ENCODE measurements at places on chromosomes 1 and 21.

DNA sequence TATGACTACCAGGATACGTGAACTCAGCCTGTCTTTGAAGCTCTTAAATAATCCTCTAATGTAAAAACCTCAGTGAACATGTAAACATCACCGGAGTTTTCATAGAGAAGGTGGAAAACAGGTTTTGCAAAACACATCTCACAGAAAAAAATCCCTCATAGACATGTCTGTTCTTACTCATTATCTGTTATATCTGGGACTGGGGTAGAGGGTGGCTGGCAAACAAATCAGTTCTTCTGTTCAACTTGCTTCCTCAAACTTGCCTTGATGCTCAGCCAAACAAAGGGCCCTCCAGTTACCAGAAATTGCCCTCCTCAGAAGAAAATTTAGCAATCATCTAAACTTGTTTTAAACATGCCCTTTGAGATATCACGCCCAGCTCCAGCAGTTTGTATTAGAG is 66.1 kb upstream of the CXADR start:
- DNase-seq = no peak

- no peak for DNase-seq
Observed at GRCh38 chr1:1895456-1896336, 4.8 kb upstream of the GNB1 start.

DNA sequence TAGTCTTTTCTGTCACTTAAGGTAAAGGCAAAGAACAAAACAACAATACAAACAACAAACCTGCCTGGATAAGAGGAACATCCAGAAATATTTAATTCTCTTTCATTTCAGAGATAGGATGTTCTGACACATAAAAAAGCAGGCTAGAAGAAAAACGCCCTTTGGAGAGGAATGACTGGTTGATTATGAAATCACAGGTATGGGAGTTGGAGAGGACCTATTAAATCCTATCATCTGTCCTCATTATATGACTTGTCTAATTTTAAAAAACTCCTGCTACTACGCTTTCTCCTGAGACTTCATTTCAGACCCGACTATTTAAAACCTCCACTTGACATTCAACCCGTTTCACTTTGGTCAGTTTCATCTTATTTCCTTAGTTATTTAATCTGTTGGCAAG is 54.1 kb downstream of the TMPRSS15 start:
- no peak for DNase-seq

GRCh38 chr1:199151634-199152425 is 513.0 kb downstream of the PTPRC start:
- peak; percentile 46 for DNase-seq

DNA sequence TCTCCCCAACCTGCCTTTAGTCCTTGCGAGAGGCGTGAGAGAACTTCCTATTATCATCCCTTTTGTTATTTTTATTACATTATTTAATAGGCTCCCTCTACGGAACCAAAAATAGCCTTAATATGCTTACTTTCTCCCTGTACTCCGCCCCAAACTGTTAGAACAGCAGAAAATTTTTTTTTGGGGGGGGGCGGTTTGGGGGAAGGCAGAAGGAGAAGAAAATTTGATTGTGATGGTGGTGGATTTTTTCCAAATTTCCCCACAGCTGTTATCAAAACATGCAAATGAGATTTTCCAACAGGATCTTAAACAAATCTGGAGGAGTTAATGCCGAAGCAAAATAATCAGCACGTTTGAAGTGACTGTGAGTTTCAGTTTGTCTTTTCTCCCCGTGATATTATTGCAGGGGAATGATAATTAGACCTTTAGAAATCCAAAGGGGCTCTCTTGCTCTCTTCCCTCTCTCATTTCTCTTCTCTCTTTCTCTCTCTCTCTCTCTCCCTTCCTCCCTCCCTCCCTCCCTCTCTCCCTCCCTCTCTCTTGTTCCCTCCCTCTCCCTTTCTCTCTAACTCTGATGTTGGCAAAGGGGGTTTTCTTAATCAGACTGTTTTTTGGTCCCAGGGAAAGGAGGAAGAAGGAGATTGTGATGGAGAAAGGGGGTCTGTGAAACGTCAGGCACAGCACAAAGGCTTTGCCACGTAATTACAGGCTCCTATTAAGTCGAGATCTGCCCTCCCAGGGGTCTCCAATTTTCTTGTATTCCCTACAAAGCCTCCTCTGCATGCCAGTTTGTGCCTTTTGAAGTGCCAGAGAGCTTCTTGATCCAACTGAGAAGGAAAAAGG is 1.1 kb upstream of the PRRX1 start:
- no peak for DNase-seq

- DNase-seq = no peak
Observed at GRCh38 chr1:93033785-93034184, 45.3 kb upstream of the MTF2 start.

GRCh38 chr1:223421025-223421424 is 27.8 kb downstream of the CCDC185 start:
- no peak for DNase-seq

DNA sequence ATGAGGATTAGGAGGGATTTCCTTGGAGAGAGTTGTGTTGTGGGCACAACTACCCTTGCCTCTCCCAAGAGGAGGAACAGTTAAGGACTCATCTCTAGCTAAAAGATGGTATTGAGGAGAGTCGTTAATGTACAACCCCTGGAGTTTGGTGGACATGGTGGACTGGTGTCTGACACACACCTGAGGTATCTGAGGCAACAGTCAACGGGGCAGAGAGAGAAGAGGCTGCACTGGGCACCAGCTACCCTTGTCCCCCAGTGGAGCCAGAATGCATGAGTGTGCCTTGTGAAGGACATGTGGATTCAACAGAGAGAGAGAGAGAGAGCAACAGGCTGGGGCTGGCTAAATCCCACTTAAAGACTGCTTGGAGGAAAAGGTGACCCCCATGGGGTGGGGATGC is 13.0 kb downstream of the RAB7B start:
- no peak for DNase-seq

GRCh38 chr1:17667641-17668040 is 87.5 kb upstream of the ACTL8 start:
- DNase-seq = no peak

- no peak for DNase-seq
Observed at GRCh38 chr21:30979054-30979453, 59.2 kb downstream of the KRTAP19-8 start.

- no peak for DNase-seq
Observed at GRCh38 chr21:46428286-46428685, 30.4 kb upstream of the DIP2A start.

GRCh38 chr1:223022641-223023473 is 120.2 kb downstream of the TLR5 start:
- no peak for DNase-seq

DNA sequence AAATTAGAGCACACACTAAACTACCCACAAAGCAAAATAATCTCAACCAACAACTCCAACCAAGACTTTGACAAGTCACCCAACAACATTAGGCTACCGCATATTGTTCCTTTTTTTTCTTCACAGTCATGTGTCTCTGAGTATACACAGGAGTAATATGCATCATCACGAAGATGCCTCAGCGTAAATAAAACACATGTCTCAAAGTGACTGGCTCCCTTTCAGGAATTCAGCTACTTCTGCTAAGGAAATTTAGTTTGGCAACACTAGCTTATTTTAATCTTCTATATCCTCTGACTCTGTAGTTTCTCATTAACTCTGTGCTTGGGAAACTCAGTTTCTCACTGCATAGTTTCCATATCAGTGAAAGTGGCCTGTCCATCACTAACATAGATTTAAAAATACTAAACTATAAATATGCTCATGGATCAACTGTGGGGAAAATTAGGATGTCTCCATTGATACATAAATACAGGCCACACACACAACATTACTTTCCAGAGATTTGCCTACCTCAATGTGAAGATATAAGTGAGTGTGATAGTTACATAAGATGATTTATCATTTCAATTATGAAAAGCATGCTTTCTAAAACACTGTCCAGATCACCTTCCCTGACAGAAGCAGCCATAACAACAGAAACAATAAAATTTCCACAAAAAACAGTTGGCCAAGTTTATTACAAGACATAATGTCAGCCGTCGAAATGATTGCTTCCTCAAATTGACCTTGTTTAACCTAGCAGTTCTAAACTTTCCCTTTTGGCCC is 113.2 kb downstream of the PTGER3 start:
- DNase-seq = no peak

DNA sequence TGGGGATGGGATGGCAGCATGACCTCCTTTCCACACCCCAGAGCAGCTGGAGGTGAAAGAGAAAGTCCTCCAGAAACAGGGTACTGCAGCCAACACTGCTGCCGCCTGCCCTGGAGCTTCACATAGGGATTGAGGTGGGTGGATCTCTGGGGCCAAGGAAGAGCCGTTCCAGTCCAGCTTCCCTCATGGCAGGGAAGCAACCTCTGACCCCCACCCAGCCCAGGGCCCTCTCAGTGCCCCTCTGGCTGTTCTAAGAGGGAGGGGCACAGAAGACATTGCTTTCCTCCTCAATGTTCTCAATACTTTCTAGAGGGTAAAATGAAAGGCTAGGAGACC is 5.7 kb downstream of the KIF21B start:
- DNase-seq = no peak

DNA sequence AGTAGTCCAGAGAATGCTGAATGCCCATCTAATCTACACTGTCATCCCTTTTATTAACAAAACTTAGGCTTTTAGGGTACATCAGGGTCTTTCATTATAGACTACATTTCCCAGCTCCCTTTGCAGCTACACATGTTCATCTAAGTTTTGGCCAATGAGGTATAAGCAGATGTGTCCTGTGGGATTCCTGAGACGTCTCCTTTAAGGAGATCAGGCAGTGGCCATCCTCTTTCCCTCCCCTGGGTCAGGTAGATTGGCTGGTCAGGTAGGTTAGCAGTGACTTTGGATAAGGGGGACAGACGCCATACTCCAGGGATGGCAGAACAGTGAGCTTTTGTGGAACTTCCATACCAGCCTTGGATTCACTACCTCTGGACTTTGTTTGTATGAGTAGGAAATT is 188.3 kb downstream of the FGGY start:
- DNase-seq = no peak

- no peak for DNase-seq
Observed at GRCh38 chr21:33578959-33579542, 9.4 kb downstream of the DONSON start.

DNA sequence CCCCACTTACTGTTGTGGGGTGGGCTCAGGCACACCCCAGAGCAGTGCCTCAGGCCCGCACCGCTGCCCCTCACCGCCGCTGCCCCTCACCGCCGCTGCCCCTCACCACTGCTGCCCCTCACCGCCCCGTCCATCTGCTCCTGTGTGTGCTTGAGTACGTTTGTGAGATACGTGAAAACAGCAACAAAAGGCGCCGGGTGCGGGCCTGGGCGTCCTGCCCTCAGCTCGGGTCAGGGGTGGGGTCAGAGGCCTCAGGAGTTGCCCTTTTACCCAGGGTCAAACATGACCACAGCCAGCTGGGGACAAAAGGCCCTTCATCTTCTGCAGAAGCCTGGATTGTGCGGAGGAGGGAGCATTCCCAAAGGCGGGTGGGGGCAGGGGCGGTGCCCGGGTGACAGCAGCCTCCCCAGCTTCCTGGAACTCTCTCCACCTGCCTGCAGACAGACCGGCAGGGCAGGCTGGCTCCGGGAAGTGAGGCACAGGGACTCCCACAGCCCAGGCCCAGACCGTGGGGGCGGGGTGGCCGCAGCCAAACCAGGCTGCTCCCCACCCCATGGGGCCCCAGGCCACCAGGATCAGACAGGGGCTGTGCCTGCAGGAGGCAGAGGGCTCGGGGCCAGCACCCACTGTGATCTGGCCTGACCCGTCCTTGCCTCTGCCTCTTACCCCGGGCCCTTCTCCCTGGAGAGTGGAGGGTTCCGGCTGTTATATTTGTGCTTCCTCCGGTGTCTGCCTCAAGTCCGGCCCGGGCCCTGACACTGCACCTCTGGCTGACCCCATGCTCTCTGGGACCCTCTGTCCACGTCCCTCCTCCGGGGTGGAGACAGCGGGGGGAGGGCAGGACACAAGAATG is 2.3 kb upstream of the VWA1 start:
- no peak for DNase-seq

GRCh38 chr1:30818568-30819243 is 61.1 kb upstream of the LAPTM5 start:
- no peak for DNase-seq

GRCh38 chr1:209030454-209031167 is 552.9 kb upstream of the CAMK1G start:
- no peak for DNase-seq

DNA sequence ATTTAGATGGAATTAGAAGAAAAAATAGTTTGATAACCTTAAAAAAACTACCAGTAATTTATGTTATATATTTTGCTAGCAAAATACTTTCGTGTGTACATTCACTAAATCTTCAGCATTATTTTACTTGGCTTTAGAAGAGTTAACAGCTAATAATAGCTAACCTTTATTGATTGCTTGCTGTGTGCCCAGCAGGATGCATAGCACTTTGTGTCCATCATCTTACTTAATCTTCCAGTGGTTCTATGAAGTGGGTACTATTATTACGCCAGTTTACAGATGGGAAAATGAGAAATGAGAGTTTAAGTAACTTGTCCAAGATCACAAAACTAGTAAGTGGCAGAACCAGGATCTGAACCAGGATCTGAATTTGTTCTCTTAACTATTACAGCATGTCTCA is 41.7 kb upstream of the GPR25 start:
- DNase-seq = no peak

DNA sequence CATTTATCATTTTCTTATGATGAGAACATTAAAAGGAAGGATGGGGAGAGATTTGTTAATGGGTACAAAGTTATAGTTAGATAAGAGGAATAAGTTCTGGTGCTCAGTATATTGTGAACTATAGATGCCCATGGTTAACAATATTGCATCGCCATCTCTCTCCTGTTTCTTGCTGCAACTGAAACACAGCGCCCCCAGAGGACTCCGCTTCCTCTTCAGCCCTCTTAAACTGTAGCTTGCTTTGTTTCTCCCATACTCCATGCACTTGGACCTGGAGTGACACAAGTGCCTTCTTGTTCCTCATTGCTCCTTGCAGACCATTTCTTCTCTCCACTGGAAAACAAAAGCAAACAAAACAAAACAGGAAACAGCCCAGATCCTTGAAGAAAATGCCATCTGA is 70.1 kb upstream of the NTPCR start:
- peak; percentile 18 for DNase-seq

GRCh38 chr1:14959059-14959694 is 194.4 kb upstream of the TMEM51 start:
- DNase-seq = no peak

- no peak for DNase-seq
Observed at GRCh38 chr1:109392788-109393616, 4.7 kb downstream of the SORT1 start.

- DNase-seq = no peak
Observed at GRCh38 chr1:26349188-26349876, 4.6 kb downstream of the CRYBG2 start.

GRCh38 chr1:213251972-213252371 is 200.9 kb downstream of the RPS6KC1 start:
- DNase-seq = no peak

DNA sequence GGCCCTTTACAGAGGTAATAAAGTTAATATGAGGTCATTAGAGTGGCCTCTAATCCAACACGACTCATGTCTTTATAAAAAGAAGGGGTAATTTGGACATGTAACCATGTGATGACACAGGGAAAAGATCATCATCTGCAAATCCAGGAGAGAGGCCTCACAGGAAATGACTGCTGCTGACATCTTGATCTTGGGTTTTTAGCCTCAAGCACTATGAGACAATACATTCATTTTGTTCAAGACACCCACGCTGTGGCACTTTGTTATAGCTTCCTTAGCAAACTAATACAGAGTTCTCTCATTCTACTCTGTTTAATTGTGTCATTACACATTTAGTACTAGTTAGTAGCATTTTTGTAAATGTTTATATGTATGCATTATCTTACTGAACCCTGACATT is 64.0 kb upstream of the RUNX1 start:
- DNase-seq = no peak
